ENCODE measurements at places on chromosomes 7 and 10.

DNA sequence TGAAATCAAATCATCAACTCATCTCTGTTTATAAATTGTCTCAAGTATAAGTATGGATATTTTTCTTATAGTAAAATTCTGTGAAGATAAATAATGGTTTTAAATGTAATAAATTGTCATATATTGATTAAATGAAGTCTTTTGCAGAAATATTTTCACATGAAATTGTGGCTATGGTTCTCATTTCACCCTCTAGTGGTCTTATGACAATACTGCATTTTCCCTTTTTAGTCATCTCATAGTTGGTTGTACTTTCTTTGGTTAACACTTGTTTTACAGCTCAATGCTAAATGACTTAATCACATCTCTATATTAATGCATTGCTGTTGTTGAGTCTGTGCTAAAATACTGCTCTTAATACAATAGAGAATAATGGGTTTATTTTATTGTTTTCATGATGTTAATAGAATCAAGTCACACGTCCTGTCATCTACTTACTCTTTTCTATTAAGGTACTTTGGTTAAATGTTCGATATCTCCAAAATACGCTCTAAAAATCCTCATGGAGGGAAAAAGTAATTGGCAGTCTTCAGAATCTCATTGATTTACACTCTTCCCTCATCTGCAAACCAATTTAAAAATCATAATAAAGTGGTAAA, 38.0 kb upstream of the CACNA2D1 start:
- peak; percentile 33 for DNase-seq

- DNase-seq: no peak
These were observed 27.8 kb downstream of the KCNMA1 start for GRCh38 chr10:77609781-77610272.

DNA sequence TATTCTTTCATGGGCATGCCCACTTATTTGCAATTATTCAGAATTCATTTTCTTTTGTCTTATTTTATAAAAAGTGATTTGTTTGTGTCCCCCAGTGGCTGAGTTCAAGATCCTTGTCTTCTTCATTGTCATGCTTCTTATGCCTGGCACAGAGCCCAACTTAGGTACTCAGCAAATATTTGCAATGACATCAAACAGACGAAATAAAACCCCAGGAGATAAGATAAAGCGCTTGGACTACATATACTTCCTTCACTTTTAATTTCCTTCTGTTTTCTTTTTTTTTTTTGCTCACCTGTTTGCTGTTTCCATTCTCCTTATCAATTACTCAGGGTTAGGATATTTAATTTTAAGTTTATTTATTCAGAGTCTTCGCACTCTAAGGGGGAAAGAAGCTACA, 225.0 kb downstream of the SDHAF3 start:
- DNase-seq: no peak

GRCh38 chr10:72889391-72889831, 4.1 kb upstream of the OIT3 start:
- DNase-seq: no peak

DNA sequence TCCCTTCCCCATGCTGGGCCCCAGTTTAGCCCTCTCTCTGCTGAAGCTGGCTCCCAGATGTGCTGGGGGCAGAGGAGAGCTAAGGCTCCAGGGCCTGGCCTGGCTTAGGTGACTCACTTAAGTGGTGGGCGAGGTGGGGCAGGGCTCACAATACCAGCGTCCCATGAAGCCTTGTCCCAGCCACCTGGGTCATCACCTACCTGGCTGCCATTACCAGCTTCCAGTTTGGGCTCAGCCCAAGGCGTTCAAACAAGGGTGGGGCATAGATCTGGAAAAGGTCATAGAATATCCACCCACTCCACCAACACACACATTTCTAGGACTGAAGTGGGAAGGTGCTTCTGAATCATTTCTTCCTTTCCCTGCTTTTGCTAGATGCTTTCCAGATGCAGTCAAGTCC, 8.3 kb downstream of the KAZALD1 start:
- DNase-seq: no peak

- DNase-seq: no peak
These were observed 167.9 kb downstream of the RNF216 start for GRCh38 chr7:5613607-5614006.

DNA sequence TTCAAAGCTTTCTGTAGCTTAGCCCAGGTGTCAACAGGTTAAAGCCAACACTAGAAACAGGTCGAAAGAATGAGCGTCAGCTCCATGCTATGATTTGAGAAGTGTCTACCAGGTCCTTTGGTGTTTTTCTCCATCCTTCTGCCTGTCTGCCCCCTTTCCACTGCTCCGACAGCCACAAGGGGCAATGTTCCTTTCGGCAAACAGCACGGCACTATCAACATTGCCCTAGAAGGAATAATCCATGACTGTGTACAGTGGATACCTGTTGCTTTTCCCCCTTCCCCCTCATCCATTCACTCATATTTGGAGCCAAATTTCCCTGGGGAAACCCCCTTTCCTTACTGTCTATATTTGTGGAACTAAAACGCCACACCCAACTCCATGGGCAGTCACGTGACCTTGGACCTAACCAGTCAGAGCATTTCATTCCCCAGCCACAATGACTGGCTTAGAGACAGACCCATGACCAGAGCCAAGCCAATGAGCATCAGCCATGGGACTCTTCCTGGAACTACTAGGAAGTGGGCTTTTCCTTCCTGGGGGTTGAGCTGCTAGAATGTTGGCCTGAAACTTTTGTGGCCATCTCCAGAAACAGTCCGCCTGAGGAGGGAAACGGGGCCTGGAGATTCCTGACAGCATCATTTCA, 51.5 kb downstream of the AFAP1L2 start:
- no peak for DNase-seq

- peak; percentile 24 for DNase-seq
These were observed 127.2 kb downstream of the LRRC4 start for GRCh38 chr7:127903892-127904669.

GRCh38 chr7:2913760-2914387, 69.8 kb upstream of the GNA12 start:
- no peak for DNase-seq

- DNase-seq: no peak
These were observed 27.4 kb upstream of the UBE3C start for GRCh38 chr7:157111311-157111710.

- DNase-seq: no peak
These were observed 73.6 kb downstream of the AHCYL2 start for GRCh38 chr7:129298268-129298893.

DNA sequence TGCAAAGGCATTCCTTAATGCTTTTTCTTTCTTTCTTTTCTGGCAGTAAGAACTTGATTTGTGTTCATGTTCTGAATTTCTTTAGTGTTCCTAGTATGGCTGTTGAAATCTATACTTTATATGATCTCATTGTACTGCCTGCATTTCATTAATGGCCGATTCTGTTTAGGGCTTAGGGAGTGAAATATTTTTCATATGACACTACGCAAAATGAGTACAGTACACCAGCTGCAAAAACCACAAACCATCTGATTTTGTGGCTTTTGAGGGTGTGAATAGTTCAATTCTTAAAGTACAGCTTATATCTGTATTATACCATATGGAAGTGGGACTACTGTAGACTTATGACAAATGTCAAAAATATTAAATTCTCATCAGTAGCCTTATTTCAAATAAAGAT, 69.1 kb upstream of the FOXP2 start:
- DNase-seq: no peak

DNA sequence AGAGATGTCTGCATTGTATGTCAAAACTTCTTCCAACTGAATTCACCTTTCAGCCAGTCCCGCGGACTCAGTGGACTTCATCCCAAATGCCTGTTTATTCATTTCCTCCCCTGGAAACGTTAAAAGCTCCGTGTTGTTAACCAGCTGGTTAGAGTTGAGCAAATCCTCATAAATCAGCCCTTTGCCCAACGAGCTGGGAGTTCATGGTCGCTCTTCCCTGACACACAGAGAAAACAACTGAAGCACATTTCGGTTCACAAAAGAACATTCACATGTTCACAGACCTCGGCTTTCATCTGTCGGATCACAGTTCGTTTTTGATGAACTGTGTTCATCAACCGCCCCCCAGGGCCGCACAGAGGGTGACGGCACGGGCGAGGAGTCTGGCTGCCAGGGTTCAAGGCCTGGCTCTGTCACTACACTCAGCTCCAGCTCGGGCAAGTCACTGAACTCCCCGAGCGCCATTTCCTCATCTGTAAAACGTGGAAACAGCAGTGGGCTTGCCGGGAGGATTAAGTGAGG, 62.6 kb downstream of the GLI3 start:
- DNase-seq: no peak

DNA sequence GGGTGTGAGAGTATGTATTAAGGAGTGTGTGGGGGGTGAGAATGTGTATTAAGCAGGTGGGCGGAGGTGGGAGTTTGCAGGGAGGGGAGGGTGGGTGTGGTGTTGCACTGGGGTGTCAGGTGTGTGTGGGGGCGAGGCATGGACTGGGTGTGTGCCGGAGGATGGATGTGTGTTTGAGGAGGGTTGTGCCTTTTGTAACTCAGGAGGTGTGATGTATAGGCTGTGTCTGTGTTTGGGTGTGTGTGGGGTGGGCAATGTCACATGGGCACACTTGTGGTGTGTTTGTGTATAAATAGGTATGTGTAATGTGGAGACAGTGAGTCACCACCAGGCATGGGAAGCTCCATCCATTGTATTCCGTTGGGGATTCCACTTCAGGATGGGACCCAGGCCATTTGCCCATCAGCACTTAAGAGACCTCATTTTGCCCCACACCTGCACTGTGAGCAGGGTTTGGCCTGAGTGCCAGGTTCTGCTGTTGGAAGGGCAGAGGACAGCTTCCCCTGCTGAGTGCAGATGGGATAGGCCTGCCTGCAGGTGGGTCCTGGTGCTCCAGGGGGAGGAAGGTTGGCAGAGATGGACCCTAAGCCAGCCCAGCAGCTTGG, 5.8 kb downstream of the UNC5B start:
- no peak for DNase-seq

- no peak for DNase-seq
These were observed at the start of gene CDHR3 for GRCh38 chr7:105963038-105963667. CDHR3 (plus strand) TSS chr7:105963264; CDS start chr7:105963319, 55 bp downstream.

DNA sequence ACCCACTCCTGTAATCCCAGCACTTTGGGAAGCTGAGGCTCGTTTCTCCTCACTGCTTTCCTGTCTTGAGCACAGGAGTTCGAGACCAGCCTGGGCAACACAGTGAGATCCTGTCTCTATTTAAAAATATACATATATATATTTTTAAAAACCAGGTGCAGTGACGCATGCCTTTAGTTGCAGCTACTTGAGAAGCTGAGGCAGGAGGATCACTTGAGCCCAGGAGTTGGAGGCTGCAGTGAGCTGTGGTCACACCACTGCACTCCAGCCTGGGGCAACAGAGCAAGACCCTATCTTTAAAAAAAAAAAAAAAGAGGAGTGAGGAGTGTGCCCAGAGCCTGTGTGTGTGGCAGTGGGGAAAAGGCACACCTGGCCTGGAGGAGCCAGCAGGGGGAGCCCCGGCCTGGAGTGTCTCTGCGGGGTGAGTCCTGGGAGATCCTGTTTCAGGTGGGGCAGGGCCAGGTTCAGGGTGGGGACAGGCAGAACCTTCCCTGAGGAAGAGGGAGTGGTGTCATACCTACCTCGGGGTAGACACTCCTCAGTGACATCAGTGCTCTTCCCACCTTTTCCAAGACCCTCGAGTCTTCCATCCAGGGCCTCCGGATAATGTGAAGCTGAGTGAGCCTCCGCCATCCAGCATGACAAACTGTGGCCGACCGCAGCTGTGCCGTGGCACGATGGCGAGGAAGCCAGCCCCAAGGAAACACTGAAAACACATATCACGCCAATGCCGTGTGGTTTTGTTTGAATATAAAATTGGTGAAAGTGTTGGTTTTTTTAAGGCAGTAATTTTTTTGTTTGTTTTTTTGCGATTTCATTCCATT, 9.0 kb upstream of the ARPC1B start:
- DNase-seq: peak; percentile 61

GRCh38 chr7:23371654-23372053, 72.5 kb downstream of the MALSU1 start:
- no peak for DNase-seq

DNA sequence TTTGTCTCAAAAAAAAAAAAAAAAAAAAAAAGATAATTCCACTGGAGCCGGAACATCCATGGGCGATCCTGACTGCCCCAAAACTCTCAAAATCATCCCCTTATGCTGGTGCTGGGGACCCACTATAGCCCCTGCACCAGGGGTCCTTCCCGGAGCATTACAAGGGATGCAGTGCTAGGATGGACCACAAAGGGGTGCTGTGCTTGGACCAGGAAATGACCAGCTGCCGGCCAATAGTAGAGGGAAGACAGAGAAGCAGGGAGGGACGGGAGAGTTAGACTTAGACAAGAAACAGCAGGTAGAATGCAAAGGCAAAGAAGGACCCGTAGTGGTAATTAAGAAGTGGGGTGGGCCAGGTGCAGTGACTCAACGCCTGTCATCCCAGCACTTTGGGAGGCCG, 40.5 kb downstream of the RCC1L start:
- DNase-seq: peak; percentile 39

GRCh38 chr10:113604572-113604971, 51.7 kb downstream of the HABP2 start:
- DNase-seq: no peak

DNA sequence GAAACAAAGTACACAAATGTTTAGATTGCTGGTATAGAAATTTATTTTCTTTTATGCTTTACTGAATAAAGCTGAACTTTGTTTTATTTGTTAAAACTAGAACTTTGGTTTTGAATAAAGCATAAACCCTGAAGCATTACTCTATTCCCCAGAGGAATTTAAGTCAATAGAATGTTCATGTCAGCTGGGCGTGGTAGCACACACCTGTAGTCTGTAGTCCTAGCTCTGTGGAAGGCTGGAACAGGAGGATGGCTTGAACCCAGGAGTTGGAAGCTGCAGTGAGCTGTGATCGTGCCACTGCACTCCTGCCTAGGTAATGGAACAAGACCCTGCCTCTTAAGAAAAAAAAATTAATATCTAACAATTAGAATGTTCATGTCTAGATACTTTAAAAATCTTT, 139.0 kb upstream of the ASAH2 start:
- no peak for DNase-seq

- DNase-seq: no peak
These were observed 135.4 kb upstream of the BMPER start for GRCh38 chr7:33769930-33770329.

GRCh38 chr10:121371836-121372235, 226.4 kb downstream of the FGFR2 start:
- no peak for DNase-seq

- no peak for DNase-seq
These were observed 92.1 kb downstream of the BTRC start for GRCh38 chr10:101446071-101446470.

DNA sequence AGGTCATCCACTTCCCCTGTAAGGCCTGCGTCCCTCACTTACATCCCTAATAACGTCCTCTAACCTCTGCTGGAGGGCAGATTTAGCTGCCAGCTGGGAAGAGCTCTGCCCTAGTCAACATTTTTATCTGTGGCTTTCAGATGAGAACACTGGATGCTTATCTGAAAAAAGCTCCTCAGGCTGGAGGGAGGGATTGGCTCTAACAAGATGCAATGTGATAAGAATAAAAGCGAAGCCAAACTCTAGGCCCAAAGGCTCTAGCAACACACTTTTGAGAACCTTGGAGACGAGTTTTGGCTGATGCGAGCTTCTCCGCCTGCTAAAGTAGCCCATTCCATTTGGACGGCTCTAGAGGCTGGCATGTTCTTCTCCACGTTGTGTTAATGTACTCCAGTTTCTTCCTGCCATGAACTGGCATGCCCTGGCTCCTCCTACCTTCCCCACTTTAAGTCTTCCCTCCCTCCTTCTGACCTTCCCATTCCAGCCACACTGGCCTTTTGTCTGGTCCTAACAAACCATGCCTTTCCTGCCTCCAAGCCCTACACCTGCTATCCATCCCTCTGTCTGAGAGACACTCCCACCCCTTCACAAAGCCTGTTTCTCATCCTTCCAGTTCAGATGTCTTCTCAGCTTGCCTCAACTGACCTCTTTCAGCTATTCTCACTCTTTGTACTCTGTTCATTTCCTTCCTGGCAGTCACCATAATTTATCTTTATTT, 62.5 kb upstream of the ATRNL1 start:
- DNase-seq: no peak
